ENCODE measurements at places on chromosomes 12 and 14. TPM values are rescaled to one million over a fixed set of nuclear protein-coding genes. Genes with fewer than 3 reads are reported as not detected.

ANO2 gene
- total RNA-seq, result 0.89 TPM

TARBP2 gene
- total RNA-seq, result 46.4 TPM

PCED1B gene
- total RNA-seq, result 1.1 TPM

KRT80 gene
- 4.7 TPM for total RNA-seq

RAD51AP1 gene
- 64.2 TPM for total RNA-seq

TXNRD1 gene
- 701 TPM for total RNA-seq

RIN3 gene
- total RNA-seq, result 1.2 TPM

RD3L gene
- total RNA-seq, result not detected

PLEKHA5 gene
- 12.3 TPM for total RNA-seq

FOXG1 gene
- 4.8 TPM for total RNA-seq

MIPOL1 gene
- not detected for total RNA-seq

SYNE3 gene
- total RNA-seq, result 1.4 TPM

KLRC2 gene
- total RNA-seq, result not detected

KLHL33 gene
- not detected for total RNA-seq

OR6C2 gene
- not detected for total RNA-seq

NRL gene
- total RNA-seq, result 1.6 TPM

TMEM132C gene
- 0.06 TPM for total RNA-seq

PLEKHG7 gene
- total RNA-seq, result not detected

PRB4 gene
- not detected for total RNA-seq

BMP4 gene
- total RNA-seq, result 1.0 TPM

ERP27 gene
- total RNA-seq, result not detected

DNAH10 gene
- 0.17 TPM for total RNA-seq

NDUFA9 gene
- 181 TPM for total RNA-seq

OR4E2 gene
- total RNA-seq, result not detected

KRT7 gene
- 0.29 TPM for total RNA-seq

CLMN gene
- 3.7 TPM for total RNA-seq

NOVA1 gene
- 2.2 TPM for total RNA-seq

PNMA1 gene
- total RNA-seq, result 14.0 TPM

C12orf42 gene
- total RNA-seq, result not detected

TRPV4 gene
- not detected for total RNA-seq

Data from H4 (cell line).